ENCODE measurements at places on chromosomes 11 and 22.

- no peak for DNase-seq
These were observed 131.9 kb upstream of the TEAD1 start for GRCh38 chr11:12542186-12542935.

GRCh38 chr22:44605486-44605885, 96.5 kb upstream of the PRR5 start:
- no peak for DNase-seq

DNA sequence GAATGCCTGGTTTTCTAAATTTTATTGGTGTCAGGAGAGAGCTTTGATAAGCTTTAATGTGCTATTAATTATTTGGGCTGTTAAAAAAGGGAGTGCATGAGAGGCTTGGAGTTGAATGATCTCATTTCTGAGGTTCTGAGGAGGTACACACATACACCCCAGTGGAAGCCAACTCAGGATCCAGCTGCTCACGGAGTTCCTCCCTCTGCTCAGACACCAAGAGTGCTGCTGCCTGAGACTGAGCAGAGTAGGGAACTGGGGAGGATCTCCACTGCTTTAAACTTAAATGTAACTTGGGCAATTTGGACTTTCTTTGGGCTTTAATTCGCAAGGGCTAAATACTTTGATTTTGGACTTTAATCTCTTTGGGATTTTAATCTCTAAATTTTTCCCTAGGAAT, 414.4 kb upstream of the CADM1 start:
- DNase-seq = no peak

DNA sequence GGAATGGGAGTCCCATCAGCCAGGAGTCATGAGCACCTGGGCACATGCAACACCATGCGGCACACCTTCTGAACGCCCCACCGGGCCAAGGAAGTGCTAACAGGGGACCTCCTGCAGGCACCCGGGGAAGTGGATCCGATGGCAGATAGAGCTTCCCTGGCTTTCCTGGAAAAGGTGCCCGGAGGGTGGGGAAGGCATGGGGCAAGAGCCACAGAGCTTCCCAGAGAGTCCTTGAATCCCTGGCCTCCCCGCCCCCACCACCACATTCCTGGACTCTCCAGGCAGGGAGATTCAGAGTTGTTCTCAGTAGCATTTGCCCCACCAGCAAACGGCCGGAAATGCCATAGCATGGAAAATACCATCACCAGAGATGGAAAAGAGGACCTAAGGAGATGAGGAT, 8.3 kb downstream of the TRIM29 start:
- no peak for DNase-seq

DNA sequence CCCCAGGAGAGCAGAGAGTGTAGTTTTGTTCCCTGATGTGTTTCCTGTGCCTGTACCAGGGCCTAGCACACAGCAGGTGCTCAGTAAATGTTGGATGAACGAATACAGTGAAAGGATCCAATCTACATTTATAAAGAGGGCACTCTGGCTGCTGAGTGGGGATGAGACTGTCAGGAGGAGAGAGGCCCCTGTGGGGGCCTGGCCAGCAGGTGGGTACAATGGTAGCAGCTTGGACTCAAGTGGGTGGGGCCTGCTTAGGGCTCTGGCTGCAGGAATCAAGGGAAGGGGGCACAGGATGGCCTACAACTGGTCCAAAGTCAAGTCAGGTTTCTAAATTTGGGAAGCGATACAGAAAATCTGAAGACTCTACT, 156.6 kb upstream of the GRK3 start:
- no peak for DNase-seq

All from HCEC 1CT (cell line).